Activated naive CD8-positive, alpha-beta T cell treated with anti-CD3 and anti-CD28 coated beads for 36 hours (primary cell): ENCODE measurements at places on chromosomes 7 and 10.

DNA sequence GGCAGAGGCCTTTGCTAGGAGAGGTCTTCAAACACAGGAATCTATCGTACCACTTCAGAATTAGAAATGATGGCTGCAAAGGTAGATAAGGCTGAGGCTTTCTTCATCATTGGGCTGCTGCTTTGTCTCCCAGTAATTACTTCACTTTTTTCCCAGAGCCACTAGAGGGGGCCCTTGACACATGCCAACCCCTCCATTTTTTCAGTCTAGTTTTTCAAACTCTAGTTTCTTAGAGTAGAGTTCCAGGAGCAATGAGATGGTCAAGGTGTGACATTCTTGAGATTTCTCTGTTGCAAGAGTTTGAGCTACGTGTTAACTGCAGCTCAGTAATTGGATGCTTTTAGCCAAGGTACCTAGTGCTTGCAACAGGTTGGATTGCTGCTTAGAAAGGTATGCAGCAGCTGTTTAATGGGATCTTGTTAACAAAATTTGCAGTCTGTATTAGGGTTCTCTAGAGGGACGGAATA is 33.8 kb upstream of the RBM20 start:
- DNase-seq, result peak; percentile 38

GRCh38 chr7:87218796-87219544 is 562 bp downstream of the TMEM243 start:
- DNase-seq, result peak; percentile 38

DNA sequence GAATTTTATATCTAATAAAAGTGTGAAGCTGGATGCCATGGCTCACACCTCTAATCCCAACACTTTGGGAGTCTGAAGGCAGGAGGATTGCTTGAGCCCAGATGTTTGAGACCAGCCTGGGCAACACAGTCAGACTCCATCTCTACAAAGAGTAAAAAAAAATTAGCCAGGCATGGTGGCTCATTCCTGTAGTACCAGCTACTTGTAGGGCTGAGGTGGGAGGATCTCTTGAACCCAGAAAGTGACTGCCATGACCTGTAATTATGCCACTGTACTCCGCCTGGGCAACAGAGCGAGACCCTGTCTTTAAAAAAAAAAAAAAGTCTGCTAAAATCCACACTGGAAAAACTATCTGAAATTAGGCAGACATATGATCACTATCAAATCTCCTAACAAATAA is 7.6 kb downstream of the JMJD1C start:
- no peak for DNase-seq

DNA sequence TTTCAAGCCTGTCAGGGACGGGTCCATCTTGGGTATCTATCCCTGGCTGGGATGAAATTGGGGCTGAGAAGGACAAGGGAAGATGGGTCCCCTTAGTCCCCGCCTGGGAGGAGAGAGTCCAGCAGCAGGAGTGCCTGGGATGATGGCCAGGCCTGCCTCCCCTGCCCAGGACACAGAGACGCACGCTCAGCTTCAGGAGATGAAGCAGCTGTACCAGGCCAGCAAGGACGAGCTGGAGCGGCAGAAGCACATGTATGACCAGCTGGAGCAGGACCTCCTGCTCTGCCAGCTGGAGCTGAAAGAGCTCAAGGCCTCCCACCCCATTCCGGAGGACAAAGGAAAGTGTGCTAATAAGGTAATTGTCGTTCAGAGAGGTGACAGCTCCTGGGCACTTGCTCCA is 15.4 kb downstream of the CCDC136 start:
- no peak for DNase-seq

GRCh38 chr7:83130623-83131545 is 31.8 kb downstream of the PCLO start:
- DNase-seq, result no peak

- DNase-seq, result no peak
These were observed 8.7 kb downstream of the ARPC1B start for GRCh38 chr7:99383203-99383602.

GRCh38 chr7:140049339-140050024 is 13.3 kb downstream of the PARP12 start:
- DNase-seq, result no peak

DNA sequence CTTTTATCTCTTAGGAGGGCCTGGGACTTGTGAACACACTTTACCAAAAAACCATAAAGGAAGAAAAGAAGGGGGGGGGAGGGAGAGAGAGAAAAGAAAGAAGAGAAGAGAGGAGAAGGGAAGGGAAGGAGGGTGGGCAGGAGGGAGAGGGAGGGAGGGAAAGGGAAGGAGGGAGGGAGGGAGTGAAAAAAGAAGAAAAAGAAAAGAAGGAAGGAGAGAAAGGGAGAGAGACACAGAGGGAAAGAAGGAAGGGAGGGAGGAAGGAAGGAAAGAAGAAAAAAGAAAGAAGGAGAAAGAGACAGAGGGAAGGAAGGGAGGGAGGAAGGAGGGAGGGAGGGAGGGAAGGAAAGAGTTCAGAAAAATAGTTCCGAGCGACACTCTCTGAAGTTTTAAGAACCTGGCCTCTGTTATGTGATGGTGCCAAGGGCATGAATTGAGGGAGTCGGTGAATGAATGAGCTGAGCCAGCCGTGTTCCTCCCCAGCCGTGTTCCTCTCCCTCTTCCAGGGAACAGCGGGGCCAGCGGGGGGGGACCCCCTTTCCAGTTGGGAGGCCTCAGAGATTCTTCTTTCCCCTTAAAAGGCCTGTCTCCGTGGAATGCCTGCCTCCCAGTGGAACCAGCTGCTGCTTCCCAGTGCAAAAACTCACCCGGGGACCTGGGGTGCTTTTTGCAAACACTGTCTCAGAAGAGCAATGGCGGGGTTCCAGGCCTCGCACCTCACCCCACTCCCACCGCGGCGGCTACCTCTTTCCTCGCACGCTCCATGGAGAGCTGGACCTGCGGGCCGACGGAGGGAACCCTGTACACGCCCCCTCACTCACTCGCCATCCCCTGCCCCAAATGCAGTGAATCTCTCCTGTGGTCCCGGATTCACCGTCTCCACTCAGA is 84.1 kb downstream of the FOXL3 start:
- no peak for DNase-seq

DNA sequence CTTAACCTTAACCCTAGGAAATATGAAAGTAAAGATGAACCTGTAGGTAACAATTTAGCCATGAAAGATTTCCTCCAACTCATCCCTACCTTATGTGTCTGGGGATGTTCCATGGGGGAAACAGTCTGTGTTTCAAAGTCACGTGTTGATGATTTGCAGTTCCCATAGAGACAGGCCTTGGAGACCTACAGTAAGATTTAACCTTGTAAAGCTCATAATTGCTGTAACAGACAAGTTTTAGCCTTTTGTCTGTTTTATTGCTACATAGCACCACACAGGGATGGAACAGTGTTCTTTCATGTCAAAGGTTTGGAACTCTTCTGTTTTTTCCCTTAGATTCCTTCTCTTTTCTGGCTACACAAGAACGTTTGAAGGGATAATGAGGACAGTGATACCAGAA is 35.2 kb upstream of the ITGA8 start:
- no peak for DNase-seq

DNA sequence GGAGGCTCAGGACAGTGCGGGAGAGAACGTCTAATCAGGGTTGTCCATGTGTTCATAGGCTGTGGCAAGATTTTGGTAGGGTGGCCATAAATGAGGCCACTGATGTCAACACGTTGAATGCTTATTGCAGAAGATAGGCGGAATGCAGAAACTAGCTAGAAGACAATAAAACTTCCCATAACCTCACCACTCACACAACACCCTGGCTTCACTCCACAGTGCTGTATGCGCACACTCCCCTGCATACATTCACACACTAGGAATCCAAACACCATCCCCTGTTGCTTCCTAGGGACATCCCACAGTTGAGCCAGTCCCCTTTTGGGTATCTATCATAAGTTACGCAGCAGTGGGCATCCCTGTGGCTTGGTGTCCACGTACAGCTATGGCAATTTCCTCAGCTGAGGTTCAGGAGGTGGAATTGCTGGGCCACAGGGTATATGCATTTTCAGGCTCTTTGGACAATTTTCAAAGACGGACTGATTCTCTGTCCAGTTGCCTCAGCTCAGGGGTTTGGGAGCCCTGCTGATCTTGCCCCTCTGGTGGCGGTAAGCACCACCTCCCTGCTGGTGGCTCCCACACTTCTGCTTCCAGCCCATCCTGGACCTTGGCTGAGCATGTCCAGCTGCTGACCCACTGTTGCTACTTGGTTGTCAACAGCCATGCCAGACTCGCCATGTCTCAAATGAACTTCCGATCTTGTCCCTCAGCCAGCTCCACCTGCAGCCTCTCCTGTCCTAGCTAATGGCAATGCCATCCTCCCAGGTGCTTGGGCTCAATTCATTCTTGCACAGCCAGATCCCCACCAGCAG is 36.4 kb downstream of the CDH23 start:
- DNase-seq, result no peak

GRCh38 chr10:120727001-120727400 is 124.2 kb upstream of the WDR11 start:
- DNase-seq, result no peak

- DNase-seq, result no peak
These were observed 27.1 kb downstream of the ACSM6 start for GRCh38 chr10:95221124-95221523.

DNA sequence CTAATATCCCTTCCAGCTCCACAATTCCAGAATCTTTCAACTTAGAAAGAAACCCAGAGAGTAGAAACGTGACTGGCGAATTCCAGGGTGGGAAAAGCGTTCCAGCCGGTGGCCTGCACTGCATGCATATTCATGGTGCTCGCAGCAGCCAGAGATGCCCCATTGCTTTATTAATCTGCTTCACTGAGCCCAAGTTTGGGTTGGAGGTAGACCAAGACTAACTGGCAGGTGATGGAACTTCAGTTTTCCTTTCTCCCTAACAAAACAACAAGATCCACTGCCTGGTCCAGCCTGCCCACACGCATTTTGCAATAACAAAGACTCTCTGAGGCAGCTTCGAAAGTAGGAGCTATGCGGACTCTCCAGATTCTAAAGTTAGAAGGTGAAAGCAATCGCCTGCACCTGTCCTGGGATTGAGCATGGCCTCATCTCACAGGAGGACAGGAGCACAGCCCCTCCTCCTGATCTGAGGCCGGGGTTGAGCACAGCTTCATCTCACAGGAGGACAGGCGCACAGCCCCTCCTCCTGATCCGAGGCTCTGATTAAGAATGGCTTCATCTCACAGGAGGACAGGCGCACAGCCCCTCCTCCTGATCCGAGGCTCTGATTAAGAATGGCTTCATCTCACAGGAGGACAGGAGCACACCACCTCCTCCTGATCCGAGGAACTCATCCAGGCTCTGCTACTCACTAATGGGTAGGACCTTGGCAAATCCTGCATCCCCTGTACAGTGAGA is 127.8 kb upstream of the LANCL2 start:
- DNase-seq, result no peak

DNA sequence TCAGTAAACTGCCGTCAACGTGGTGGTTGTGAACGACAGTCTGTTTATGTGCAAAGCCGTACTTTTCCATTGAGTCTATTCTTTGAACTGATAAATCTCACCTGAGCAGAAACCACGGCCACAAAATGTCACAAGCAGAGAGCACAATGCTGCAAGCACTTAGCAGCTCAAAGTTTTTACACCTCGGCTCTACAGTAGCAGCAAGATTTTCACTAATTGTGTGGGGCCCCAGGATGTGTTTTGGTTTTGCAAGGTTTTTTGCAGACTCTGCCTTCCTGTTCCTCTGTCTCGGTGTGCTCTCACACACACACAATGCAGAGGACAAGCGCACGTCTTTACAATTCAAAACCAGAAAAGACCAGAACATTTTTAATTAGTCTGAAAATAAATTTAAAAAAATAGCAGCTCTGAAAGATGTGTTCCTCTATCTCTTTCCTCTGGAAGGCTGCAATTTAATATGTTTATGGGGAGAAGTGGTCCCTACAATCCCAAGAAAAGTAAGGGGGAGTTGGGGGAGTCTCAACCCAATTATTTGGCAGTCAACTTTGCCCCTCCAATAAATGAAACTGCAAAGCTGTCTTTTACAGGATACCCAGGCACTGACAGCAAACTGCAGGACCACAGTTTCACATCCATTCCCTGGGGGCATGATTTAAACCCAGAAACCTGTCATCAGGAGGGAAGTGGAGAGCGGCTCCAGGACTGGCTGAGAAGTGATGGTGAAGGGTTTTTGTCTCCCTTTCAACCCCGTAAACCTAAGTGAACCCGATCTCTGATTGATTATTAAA is 73.8 kb upstream of the SFMBT2 start:
- DNase-seq, result peak; percentile 55

DNA sequence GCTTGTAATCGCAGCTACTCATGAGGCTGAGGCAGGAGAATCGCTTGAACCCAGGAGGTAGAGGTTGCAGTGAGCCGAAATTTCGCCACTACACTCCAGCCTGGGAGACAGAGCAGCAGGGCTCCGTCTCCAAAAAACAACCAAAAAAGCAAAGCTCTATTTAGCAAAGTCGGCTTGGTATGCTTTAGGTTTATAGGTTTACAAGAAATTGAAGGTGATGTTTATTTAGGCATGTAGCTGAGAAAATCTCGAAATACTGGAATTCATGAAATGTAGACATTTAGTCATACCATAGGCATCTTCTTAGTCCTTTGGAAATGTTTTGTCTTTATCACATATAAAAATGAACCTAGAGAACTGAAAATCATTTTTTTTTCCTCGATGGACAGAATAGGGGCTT is 453.8 kb upstream of the ANKRD30A start:
- no peak for DNase-seq

DNA sequence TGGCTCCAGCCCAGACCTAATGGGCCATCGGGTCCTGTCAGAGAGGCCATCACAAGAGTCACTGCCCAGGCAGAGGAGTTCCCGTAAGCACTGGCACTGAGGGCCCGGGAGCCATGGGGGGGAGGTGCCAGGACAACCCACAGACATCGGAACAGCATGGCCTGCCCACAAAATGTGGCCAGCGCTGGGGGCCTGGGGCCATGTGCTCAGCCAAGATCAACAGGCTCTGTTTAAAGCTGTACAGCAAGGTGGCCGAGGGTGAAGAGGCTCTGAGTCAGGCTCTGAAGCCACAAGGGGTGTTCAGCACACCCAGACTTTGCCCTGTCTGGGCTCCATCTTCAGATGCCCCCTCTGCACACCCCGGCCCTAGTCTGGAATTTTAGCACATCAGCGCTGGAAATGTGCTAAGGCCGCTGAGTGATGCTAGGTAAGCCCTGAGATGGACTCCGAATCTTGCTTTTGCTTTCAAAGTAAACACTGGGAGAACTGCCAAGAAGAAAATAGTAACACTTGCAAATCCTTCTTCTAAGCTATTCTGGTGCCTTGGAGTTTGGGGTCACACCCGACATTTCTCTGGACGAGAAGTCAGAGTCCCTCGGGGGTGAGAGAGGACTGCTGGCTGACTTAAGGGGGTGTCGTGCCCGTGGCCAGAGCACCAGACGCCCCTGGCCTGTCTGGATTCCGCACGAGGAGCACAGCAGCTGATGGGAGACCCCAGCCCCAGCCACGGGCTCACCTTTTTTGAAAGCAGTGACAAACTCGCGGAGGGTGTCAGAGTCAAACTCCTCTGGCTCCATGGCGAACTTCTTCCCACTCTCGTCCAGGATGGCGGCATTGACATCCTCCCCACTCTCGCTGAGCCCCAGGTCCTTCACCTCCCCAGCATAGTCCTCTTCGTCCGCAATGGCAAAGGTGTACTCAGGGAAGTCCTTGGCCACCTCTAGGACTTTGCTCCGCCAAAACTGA is 23.6 kb downstream of the PDIA4 start:
- no peak for DNase-seq
